Stimulated activated CD8-positive, alpha-beta memory T cell treated with anti-CD3 and anti-CD28 coated beads, Interleukin-12 subunit alpha, Interleukin-12 subunit beta, amount 100 ng/mL, for 1 hour (primary cell): ENCODE measurements at places on chromosomes 2 and 18.

- no peak for DNase-seq
Observed at GRCh38 chr2:102977426-102978090, 215.7 kb downstream of the TMEM182 start.

DNA sequence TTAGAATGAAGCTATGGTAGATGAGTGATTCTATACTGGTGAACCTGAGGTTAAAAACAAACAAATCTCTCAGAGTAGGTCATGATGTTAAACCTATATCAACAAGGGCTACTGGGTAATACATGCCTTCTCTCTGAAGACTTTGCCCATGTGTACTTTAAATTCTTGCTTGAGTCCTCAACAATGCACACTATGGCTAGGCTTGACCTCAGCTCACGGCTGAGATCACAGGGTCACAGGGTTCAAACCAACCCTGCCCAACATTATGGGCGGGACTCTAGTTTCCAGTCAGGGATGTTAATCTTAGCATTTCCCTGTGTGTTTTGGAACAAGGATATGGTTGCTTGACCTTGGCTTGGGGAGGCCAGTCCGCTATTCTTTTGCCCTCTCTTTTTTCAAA, 7.7 kb downstream of the CD28 start:
- DNase-seq: no peak

DNA sequence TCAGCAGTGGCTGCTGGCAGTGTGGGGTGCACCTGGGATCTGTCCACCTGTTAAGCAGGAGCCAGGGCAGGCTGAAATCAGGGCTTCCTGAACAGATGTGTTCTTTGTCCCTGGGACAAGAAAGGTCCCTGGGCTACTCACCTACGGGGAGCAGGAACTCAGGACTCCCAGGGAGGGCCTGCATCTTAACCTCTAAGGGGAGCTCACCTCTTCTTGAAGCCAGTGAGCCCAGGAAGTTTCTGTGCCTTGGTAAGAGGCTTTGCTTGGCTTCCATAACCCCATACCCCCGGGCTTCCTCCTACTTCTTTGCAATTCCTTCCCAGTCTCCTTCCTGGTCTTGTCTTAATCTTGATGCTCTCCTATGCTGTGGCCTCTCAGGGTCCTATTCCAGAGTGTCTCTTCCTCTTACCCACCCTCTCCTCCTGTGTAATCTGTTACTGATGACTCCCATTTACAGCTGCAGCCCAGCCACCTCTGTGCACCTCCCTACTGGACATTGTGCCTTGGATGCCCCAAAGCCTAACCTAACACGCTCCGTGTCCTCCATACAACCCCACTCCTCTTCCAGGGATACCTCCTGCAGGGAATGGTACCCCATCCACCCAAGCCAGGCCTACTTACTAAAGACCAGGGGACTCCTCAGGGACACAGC, 55.7 kb upstream of the MAPRE3 start:
- DNase-seq: no peak

DNA sequence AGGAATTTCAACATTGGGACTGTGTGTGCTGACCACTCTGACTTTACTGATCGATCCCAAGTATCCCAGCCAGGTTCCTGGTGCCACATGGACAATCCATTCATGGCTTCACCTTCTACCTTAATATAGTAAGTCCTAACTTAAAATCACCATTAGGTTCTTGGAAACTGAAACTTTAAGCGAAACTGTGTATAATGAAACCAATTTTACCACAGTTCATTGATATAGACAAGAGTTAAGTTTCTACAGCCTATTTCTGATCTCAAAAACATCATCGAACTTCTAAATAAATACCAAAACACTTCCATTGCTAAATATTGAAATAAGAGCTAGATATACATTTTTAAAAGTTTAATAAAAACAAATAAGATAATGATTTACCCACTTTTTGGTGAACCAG, 4.4 kb upstream of the EXOC6B start:
- DNase-seq: no peak

GRCh38 chr2:232348936-232349335, 29.6 kb upstream of the ALPP start:
- DNase-seq: no peak

DNA sequence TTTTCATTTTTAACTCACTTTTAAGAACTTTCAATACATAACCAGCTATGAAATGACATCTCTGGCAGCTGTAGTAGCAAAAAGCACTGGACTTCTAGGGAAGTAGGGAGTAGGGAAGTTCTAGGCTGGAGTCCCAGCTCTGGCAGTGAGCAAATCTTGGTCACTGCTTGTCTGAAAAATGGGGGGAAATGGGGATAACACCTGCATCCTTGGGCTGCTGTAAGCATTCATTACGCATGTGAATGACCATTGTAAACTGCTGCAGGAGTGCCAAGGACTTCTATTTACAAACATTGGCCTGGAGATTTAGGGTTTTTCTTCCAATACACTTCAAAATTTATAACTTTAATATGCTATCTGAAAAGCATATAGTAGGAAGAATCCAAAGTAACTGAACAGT, 972 bp upstream of the MPP4 start:
- DNase-seq: no peak

DNA sequence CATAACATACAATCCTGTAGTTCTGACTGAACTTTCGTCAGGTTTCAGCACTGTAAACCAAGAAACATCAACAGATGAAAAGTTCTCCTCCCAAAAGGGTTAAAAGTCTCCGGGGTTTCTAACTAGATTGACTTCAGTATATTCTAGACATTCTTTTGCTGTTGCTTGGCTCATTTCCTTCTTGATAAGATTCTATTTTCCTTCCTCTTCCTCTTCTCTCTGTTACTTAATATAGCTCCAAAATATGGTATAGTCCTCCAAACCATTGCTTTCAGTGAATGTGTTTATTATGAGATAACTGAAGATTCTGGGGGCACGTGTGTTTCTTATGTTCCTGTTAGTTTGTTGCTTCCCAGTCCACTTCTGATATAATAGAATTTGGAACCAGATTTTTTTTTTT, 46.4 kb upstream of the MAP4K3 start:
- DNase-seq: no peak

DNA sequence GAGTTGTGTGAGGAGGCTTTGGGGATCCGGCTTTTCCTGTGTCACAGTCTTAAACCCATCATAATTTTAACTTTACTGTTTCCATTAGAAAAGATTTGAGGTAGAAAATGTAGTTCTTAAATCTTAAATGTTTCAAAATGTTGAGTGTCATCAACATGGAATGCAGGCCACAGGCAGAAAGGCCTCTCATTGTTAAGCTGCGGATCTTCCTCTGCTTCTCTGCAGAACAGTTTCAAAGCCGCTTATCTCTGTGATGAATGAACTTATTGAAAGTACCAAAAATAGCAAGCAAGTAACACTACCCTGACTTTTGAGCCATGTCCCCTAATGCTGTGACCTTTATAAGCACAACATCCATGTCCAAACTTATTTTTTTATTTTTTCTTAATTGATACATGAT, 1645.8 kb downstream of the DPP10 start:
- DNase-seq: no peak

- no peak for DNase-seq
Observed at GRCh38 chr2:133841900-133842299, 273.6 kb upstream of the NCKAP5 start.

GRCh38 chr2:135840601-135841000, 3.6 kb upstream of the LCT start:
- DNase-seq: no peak

DNA sequence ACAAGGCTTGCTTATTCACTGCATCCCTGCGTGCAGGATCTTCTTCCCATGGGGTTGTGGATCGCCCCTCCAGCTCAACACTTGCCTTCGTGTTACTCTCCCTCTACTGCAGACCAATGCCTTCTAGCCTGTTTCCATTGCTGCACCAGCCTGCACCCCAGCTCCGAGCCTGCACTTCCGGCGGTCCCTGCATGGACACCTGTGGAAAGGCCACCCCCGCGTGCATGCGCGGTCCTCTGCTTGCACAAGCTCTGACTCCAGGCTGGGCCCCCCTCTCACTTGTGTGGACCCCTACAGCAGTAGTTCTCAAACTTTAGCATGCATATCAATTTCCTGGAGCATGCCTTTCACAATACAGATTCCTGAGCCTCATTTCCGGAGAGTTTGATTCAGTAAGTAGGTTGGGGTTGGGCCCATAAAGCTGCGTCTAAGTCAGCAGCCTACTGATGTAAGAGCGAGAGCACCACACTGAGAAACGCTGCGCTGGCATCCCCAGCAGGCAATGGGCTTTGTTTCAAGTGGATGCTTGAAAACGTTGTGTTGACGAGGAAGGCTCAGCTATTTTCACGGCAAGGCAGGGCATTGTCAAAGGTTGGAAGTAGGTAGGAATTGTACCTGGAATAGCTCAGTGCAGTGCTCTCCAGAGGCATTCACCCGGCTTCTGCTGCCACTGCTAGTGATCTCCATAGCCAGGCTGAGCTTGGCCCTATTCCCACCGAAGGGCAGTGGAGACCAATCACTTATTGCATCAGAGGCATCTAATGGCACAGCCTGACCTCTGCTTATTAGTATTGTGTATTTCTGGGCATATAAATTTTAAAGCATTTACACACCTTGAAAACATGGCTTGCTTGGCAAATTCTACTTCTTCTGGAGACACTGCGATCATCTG, 32.6 kb downstream of the CREG2 start:
- DNase-seq: no peak

- DNase-seq: no peak
Observed at GRCh38 chr2:129753261-129753660, 226.2 kb upstream of the RAB6C start.

DNA sequence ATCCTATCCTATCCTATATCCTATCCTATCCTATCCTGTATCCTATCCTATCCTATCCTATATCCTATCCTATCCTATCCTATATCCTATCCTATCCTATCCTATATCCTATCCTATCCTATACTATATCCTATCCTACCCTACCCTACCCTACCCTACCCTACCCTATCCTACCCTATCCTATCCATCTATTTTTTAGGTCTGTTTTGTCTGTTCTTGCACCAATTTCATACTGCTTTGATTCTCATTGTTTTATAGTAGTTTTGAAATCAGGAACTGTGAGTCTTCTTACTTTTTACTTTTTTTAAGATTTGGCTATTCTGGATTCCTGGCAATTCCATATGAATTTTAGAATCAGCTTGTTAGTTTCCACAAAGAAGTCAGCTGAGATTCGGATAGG, 118.5 kb downstream of the TGFA start:
- DNase-seq: no peak

DNA sequence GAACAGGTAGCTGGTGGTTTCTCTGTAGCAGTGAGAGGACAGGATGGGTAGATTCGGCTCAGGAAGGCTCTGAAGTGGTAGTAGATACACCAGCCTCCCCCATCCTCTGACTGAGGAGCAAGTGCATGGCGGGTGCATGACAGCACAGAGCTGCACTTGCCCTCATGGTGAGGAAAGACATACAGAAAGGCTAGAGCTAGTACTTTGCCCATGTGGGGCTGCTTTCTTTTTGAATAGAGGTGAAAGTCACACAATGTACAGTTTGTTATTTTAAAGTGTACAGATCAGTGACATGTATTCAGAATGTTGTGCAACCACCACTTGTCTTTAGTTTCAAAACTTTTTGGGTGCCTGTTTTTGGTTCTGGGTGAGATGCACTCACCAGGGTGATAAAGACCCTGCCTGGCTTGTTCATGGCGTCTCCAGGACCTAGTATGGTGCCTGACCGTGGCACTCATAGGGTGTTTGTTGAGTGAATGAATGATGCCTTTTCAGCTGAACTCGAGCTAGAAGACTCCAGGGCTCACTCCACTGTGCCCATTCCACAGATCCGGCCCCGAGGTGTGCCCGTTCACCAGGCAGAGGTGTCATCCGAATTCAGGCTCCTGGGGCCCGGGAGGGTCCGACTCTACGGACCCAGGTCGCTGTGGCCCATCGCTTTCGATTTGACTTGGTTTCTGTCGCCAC, 421 bp upstream of the VAMP5 start:
- DNase-seq: no peak

- no peak for DNase-seq
Observed at GRCh38 chr18:59986139-59986538, 86.3 kb downstream of the PMAIP1 start.

DNA sequence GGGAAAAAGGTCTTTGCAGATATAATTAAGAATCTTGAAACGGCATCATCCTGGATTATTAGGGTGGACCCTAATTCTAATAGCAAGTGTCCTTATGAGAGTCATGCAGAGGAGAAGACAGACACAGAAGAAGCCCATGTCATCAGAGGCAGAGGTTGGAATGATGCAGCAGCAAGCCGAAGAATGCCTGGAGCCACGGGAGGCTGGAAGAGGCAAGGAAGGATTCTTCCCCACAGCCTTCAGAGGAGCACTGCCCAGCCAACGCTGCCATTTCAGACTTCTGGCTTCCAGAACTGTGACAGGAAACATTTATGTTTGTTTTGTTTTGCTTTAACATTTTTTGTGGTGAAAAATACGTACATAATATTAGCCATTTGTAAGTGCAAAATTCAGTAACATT, 72.3 kb downstream of the MCFD2 start:
- DNase-seq: no peak

DNA sequence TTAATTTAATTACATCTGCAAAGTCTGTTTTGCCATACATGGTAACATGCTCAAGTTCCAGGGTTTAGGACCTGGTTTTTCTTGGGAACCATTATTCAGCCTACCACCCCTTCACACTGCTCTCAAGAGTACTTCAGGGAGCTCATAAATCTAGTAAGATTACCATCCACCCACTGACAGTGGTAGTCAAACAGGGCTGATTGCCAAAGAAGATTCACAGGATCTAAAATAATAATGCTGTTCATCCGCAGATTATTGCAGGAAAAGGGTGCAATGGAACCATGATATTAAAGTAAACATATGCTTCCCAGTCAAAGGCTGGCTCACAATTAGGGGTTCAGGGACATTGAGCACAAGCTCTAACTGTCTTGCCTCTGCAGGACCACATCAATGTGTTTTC, 148.0 kb upstream of the CYRIA start:
- no peak for DNase-seq

- DNase-seq: peak; percentile 4
Observed at GRCh38 chr2:224401641-224402342, at the start of gene FAM124B. Gene FAM124B, minus strand, starts transcription at chr2:224402107. Its CDS starts 339 bp downstream, at chr2:224401768.

- DNase-seq: no peak
Observed at GRCh38 chr18:11548396-11548795, 61.0 kb upstream of the SLC35G4 start.

- DNase-seq: no peak
Observed at GRCh38 chr2:219287580-219288265, 8.6 kb downstream of the DNAJB2 start.

GRCh38 chr2:105803773-105804172, 59.1 kb downstream of the NCK2 start:
- no peak for DNase-seq

- no peak for DNase-seq
Observed at GRCh38 chr18:68427951-68428401, 286.9 kb downstream of the TMX3 start.

- DNase-seq: no peak
Observed at GRCh38 chr18:8662560-8663255, 42.6 kb upstream of the MTCL1 start.

GRCh38 chr2:217996361-217996760, 6.4 kb downstream of the TNS1 start:
- DNase-seq: no peak

GRCh38 chr2:981258-981657, 30.6 kb downstream of the SNTG2 start:
- no peak for DNase-seq
